ENCODE measurements at places on chromosomes 4 and X. TPM values are rescaled to one million over a fixed set of nuclear protein-coding genes. Genes with fewer than 3 reads are reported as not detected.

DNA sequence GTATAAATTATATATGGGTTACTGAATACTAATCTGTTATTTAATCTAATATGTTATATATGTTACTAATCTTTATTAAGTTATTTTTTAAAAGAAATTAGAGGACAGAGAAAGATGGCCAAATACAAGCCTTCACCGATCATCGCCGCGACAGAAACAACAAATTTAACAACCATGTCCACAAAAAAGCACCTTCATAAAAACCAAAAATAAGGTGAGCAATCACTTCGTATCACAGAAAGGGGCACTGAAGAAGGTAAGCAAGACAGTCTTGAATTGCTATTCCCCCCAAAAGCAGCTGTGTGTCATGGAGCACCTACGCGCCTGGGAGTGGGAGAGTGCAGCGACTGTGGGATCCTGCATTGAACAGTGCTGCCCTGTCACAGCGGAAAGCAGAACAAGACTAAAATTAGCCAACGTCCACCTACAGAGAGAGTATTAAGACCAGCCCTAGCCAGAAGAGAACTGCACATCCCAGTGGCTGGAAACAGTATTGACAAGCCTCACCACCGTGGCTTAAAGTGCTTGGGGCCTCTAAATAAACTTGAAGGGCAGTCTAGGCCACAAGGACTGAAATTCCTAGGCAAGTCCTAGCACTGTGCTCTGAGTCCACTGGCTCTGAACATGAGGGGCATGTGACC is 38.5 kb downstream of the LRBA start:
- no peak overlapping the region for H3K4me3 ChIP-seq
- H3K36me3 ChIP-seq: no peaks in the 10 kb centered on the region
- H3K27ac ChIP-seq: no peak overlapping the region

GRCh38 chr4:6773106-6773505 is 9.4 kb upstream of the KIAA0232 start:
- H3K4me1 ChIP-seq: peaks cover 6% of the 10 kb centered on the region
- no peaks in the 10 kb centered on the region for H3K27me3 ChIP-seq
- H3K4me3 ChIP-seq: no peak overlapping the region
- no peak for DNase-seq
- peak overlapping the region; percentile 51 for H3K27ac ChIP-seq

GRCh38 chrX:69051901-69052300 is 113.4 kb downstream of the PJA1 start:
- H3K27me3 ChIP-seq: no peaks in the 10 kb centered on the region
- H3K4me3 ChIP-seq: no peak overlapping the region
- no peaks in the 10 kb centered on the region for H3K36me3 ChIP-seq
- no peaks in the 10 kb centered on the region for H3K4me1 ChIP-seq

- DNase-seq: no peak
- no peaks in the 10 kb centered on the region for H3K4me1 ChIP-seq
- H3K4me3 ChIP-seq: no peak overlapping the region
- no peaks in the 10 kb centered on the region for H3K36me3 ChIP-seq
- H3K27ac ChIP-seq: no peak overlapping the region
Observed at GRCh38 chr4:45732161-45732560, 391.7 kb downstream of the GABRG1 start.

DNA sequence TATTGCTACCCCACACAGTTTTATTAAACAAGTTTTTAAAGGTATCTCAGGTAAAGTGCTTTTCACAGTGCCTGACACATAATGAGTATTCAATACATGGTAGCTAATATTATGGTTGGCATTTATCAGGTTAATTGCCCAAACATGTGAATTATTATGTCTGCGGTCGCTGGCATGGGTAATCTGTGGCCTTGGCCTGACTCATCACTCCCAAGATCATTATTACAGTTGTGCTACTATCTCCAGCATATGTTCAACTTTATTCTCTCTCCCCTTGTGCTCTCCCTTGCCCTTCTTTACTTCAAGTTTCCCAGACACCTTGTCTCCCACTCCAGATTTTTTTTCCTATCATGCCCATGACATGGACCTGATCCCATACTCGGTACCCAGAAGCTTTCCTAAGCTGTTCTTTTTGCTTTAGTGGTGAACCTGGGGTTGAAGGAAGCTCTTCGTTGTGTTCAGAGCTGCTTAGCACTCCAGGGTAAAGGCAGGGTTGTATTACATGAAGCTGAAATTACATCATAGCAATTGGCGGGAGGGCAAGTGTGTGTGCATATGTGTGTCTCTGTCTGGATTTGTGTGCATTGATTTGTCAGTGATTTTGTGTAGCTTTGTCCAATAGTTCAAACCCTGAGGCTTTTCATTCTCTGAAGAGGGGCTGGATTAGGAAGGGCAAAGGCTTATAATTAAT is 176.5 kb upstream of the NRK start:
- no peaks in the 10 kb centered on the region for H3K4me1 ChIP-seq
- H3K36me3 ChIP-seq: no peaks in the 10 kb centered on the region
- H3K27me3 ChIP-seq: no peaks in the 10 kb centered on the region
- H3K4me3 ChIP-seq: no peak overlapping the region

- H3K4me1 ChIP-seq: no peaks in the 10 kb centered on the region
- DNase-seq: no peak
- H3K27ac ChIP-seq: no peak overlapping the region
- H3K27me3 ChIP-seq: no peaks in the 10 kb centered on the region
Observed at GRCh38 chr4:138248058-138248457, 5.9 kb upstream of the SLC7A11 start.

GRCh38 chr4:5037553-5038551 is 13.4 kb upstream of the STK32B start:
- DNase-seq: no peak
- no peak overlapping the region for H3K27ac ChIP-seq
- H3K4me1 ChIP-seq: no peaks in the 10 kb centered on the region
- H3K36me3 ChIP-seq: no peaks in the 10 kb centered on the region
- H3K27me3 ChIP-seq: no peaks in the 10 kb centered on the region
- no peak overlapping the region for H3K4me3 ChIP-seq

DNA sequence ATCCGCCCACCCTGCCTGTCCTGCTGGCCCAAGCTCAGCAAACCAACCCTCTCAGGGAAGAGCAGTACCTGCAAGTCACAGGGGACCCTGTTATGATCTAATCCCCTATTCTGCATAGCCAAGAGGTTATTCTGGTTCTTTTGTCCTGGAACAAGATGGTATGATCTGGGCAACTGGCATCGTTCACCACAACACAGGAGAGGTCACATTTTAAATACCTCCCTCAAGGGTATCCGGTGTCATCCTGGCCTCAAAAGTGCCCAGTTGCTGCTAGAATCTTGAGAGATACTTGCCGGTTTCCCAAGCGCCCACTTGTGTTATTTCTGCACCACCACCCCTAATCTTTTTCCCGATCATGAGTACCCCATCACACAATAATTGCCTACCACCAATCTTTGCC is 497.5 kb downstream of the BCOR start:
- H3K4me1 ChIP-seq: no peaks in the 10 kb centered on the region
- no peaks in the 10 kb centered on the region for H3K36me3 ChIP-seq
- no peak for DNase-seq
- H3K27ac ChIP-seq: no peak overlapping the region
- H3K27me3 ChIP-seq: no peaks in the 10 kb centered on the region

- H3K4me1 ChIP-seq: no peaks in the 10 kb centered on the region
- peaks cover 3% of the 10 kb centered on the region for H3K36me3 ChIP-seq
- H3K27ac ChIP-seq: no peak overlapping the region
- no peak for DNase-seq
Observed at GRCh38 chr4:105458001-105458400, 15.9 kb downstream of the PPA2 start.

GRCh38 chr4:108051343-108051742 is 61.7 kb downstream of the HADH start:
- H3K4me1 ChIP-seq: no peaks in the 10 kb centered on the region
- H3K4me3 ChIP-seq: no peak overlapping the region
- no peak overlapping the region for H3K27ac ChIP-seq
- no peaks in the 10 kb centered on the region for H3K27me3 ChIP-seq
- H3K36me3 ChIP-seq: peaks cover 1% of the 10 kb centered on the region

DNA sequence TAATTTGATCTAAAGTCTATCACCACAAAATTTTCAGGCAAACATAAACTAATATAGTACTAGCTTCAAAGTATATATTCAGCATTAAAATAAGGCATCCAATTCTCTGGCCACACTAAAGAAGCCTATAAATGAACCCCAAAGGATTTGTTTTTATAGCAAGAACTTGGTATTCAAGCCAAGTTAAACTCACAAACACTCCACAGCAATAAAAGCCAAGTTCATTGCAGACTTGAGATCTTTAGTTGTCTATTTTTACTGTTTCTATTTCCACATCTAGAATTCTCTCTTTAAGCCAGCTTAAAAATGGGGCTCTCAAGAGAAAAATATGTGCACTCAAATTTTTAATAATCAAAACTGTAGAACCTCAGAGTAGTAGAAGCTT is 51.1 kb downstream of the WDFY3 start:
- no peaks in the 10 kb centered on the region for H3K36me3 ChIP-seq
- H3K27me3 ChIP-seq: no peaks in the 10 kb centered on the region
- no peak overlapping the region for H3K27ac ChIP-seq
- no peak for DNase-seq
- H3K4me1 ChIP-seq: no peaks in the 10 kb centered on the region

DNA sequence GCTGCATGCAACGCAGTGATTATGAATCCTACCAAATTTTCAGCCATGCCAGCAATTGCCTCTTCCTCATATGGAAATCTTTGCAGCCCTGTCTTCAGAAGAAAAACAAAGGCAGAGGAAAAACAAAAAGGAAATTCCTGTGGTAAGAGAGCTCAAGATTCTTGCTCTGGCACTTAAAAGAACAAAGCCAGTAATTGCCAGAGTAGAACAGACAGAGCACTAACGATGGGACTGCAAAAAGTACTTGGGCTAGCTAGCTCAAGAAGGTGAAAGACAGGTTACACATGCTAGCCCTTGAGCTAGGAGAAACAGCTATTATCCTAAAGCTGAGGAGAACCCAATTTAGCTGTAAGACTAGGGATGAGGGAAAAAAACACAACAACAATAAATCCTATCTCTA is 582.3 kb downstream of the KCNIP4 start:
- DNase-seq: no peak
- no peaks in the 10 kb centered on the region for H3K36me3 ChIP-seq
- H3K4me3 ChIP-seq: no peak overlapping the region
- H3K27ac ChIP-seq: no peak overlapping the region

DNA sequence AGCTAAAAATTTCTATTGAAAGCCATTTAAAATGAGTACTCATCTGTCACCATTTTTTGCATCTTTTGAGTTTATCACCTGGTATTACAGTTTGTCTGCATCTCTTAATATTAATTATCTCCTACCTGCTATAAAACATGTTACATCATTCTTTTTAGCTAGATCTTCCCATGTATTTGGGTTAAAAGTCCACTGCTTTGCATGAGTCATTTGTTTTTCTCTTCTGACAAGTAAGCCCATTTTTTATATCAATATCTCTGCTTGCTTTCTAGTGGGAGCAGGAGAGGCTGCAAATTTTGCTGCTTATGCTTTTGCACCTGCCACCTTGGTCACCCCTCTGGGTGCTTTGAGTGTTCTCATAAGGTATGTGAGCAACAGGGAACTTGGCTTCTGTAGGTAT is 16.1 kb downstream of the NIPAL1 start:
- no peak overlapping the region for H3K4me3 ChIP-seq
- H3K27me3 ChIP-seq: no peaks in the 10 kb centered on the region
- peak overlapping the region; percentile 79 for H3K27ac ChIP-seq
- H3K36me3 ChIP-seq: peaks cover 9% of the 10 kb centered on the region
- no peak for DNase-seq

DNA sequence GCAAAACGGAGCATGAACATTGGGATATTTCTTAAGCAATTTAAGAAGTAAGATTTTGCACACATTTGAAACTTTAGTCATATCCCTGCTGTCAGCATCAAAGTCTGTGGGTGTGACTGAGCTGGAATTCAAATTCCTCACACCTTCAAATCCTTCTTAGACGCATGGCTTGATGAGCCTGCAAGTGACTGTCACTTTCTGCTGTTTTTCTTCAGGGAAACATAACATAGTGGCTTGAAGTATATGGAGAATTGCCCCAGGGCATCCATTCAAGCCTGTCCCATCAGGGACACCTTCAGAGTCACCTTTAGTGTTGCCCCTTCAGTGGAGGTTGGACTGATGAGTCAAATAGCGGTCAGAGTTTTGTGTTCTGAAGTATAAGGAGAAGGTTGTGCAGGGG is 17.4 kb downstream of the FHDC1 start:
- no peaks in the 10 kb centered on the region for H3K27me3 ChIP-seq
- H3K36me3 ChIP-seq: no peaks in the 10 kb centered on the region
- H3K27ac ChIP-seq: no peak overlapping the region
- no peak overlapping the region for H3K4me3 ChIP-seq

- H3K4me3 ChIP-seq: no peak overlapping the region
- no peaks in the 10 kb centered on the region for H3K4me1 ChIP-seq
- peak; percentile 79 for DNase-seq
- no peak overlapping the region for H3K27ac ChIP-seq
- no peaks in the 10 kb centered on the region for H3K36me3 ChIP-seq
Observed at GRCh38 chr4:184168406-184169019, 49.2 kb downstream of the ENPP6 start.

GRCh38 chr4:886244-886643 is 45.9 kb downstream of the GAK start:
- no peak overlapping the region for H3K27ac ChIP-seq
- no peak for DNase-seq
- H3K36me3 ChIP-seq: peaks cover 82% of the 10 kb centered on the region
- H3K4me3 ChIP-seq: no peak overlapping the region
- H3K4me1 ChIP-seq: no peaks in the 10 kb centered on the region

- H3K27me3 ChIP-seq: peaks cover 3% of the 10 kb centered on the region
- no peaks in the 10 kb centered on the region for H3K36me3 ChIP-seq
- H3K27ac ChIP-seq: no peak overlapping the region
- no peak for DNase-seq
- H3K4me3 ChIP-seq: no peak overlapping the region
Observed at GRCh38 chrX:101736651-101737050, 77.0 kb upstream of the ARMCX2 start.

- H3K36me3 ChIP-seq: peaks cover 14% of the 10 kb centered on the region
- no peak overlapping the region for H3K4me3 ChIP-seq
- no peak overlapping the region for H3K27ac ChIP-seq
- H3K4me1 ChIP-seq: no peaks in the 10 kb centered on the region
Observed at GRCh38 chr4:39763714-39764572, 66.0 kb downstream of the UBE2K start.

- no peak overlapping the region for H3K27ac ChIP-seq
- no peaks in the 10 kb centered on the region for H3K4me1 ChIP-seq
- H3K27me3 ChIP-seq: no peaks in the 10 kb centered on the region
- no peak overlapping the region for H3K4me3 ChIP-seq
- no peaks in the 10 kb centered on the region for H3K36me3 ChIP-seq
- peak; percentile 4 for DNase-seq
Observed at GRCh38 chr4:2341911-2342652, 76.4 kb downstream of the ZFYVE28 start.

SPANXA1 gene
- not detected for total RNA-seq

CT45A3 gene
- not detected for total RNA-seq

NUP62CL gene
- total RNA-seq: 6.8 TPM

ADGRG2 gene
- total RNA-seq: not detected

CTAG1B gene
- not detected for total RNA-seq

SPANXA2 gene
- not detected for total RNA-seq

SOD3 gene
- 2.6 TPM for total RNA-seq

SMIM31 gene
- not detected for total RNA-seq

ZNF275 gene
- total RNA-seq: 9.9 TPM

LDOC1 gene
- total RNA-seq: 0.59 TPM

COL4A5 gene
- 10.3 TPM for total RNA-seq
